ENCODE measurements at places on chromosomes 3 and 15. TPM values are rescaled to one million over a fixed set of nuclear protein-coding genes. Genes with fewer than 3 reads are reported as not detected.

The SEMA5B gene
- 0.34 TPM for total RNA-seq

The CAND2 gene
- total RNA-seq: 4.3 TPM

The IQGAP1 gene
- 315 TPM for total RNA-seq

The ROBO1 gene
- 46.1 TPM for total RNA-seq

The LYZL4 gene
- not detected for total RNA-seq

The ULK4 gene
- total RNA-seq: 6.9 TPM

The NR2E3 gene
- 0.14 TPM for total RNA-seq

The CKMT1A gene
- total RNA-seq: 21.5 TPM

The ALPK3 gene
- under 0.01 TPM for total RNA-seq

The CHRD gene
- not detected for total RNA-seq

The GOLGA8R gene
- total RNA-seq: 1.6 TPM

All from nasal cavity respiratory epithelium epithelial cell of viscerocranial mucosa (primary cell).